Activated CD8-positive, alpha-beta T cell treated with anti-CD3 and anti-CD28 coated beads for 36 hours (primary cell): ENCODE measurements at places on chromosomes 13 and 19. TPM values are rescaled to one million over a fixed set of nuclear protein-coding genes. Genes with fewer than 3 reads are reported as not detected.

DNA sequence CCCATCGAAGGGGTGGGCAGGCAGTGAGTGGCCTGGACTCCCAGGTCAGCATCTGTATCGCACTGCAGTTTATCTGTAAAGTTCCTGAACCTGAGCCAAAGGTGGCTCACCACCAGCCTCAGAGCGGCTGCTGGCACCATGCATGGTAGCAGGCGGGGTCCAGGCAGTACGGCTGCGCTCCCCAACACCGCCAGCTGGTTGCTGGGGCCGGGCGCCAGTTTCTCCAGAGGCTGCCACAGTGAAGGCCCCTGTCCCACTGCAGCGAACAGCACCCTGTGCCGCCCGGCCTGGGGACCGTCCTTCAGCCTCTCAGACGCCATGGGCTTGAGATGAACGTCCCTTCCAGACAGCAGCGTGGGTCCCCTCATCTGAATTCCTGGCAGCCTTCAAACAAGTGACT lies 109.8 kb downstream of the KDM4B start:
- no peak overlapping the region for H3K27ac ChIP-seq
- no peaks in the 10 kb centered on the region for H3K27me3 ChIP-seq
- no peak overlapping the region for H3K4me3 ChIP-seq
- peaks cover 10% of the 10 kb centered on the region for H3K36me3 ChIP-seq
- DNase-seq = no peak

DNA sequence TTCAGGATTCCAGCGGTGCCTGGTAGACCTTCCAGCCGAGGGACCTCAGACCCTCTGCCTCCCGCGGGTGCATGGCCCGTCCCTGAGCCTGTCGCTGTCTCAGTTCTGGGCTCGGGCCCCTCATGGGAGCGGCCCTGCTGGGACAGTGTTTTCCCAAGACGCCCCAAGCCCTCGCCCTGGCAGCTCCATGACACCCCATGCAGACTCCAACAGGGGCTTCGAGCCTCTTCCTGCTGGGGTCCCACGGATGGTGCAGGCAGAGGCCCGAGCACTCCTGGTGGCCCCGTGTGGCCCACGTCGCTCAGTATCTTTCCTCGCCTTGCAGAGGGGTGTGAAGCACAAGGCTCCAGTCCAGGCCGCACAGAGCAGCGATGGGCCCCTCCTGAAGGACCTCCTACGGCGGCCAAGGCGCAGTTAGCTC lies 88.8 kb upstream of the MCF2L start:
- no peaks in the 10 kb centered on the region for H3K4me1 ChIP-seq
- DNase-seq = no peak
- H3K27me3 ChIP-seq = no peaks in the 10 kb centered on the region

Gene FGF9
- total RNA-seq = 0.45 TPM

DNA sequence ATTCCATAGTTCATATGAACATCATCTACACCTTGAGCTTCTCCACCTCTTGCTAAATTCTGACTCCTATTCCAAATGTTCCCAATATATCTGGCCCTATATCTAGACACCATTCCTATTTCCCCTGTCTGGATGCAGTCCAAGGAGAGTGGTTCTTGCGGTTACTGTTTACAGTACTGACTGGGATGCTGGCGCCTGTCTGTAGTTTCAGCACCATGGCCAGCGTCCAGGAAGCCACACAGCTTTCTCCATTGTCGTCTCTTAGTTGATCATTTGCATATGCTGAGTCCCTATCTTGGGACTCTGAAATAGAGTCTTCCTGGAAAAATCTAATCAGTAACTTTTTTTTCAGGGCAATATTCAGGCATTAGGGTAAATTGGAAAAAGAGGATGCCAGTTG lies 14.9 kb downstream of the LAIR2 start:
- peak; percentile 74 for DNase-seq
- no peak overlapping the region for H3K27ac ChIP-seq
- H3K27me3 ChIP-seq = peaks cover 12% of the 10 kb centered on the region
- no peaks in the 10 kb centered on the region for H3K36me3 ChIP-seq

GRCh38 chr13:19618977-19619376 lies 14.5 kb upstream of the MPHOSPH8 start:
- peaks cover 20% of the 10 kb centered on the region for H3K27me3 ChIP-seq
- H3K36me3 ChIP-seq = peaks cover 7% of the 10 kb centered on the region

GRCh38 chr19:28933039-28933438 lies 279.9 kb downstream of the UQCRFS1 start:
- H3K4me1 ChIP-seq = no peaks in the 10 kb centered on the region
- H3K4me3 ChIP-seq = no peak overlapping the region
- peaks cover 1% of the 10 kb centered on the region for H3K27me3 ChIP-seq
- no peak for DNase-seq
- no peaks in the 10 kb centered on the region for H3K36me3 ChIP-seq

- peak; percentile 5 for DNase-seq
- H3K27me3 ChIP-seq = no peaks in the 10 kb centered on the region
- H3K36me3 ChIP-seq = no peaks in the 10 kb centered on the region
- H3K4me1 ChIP-seq = no peaks in the 10 kb centered on the region
- H3K4me3 ChIP-seq = no peak overlapping the region
- no peak overlapping the region for H3K27ac ChIP-seq
Observed at GRCh38 chr13:71879129-71879535, 12.1 kb upstream of the DACH1 start.

Gene KLK3
- not detected for total RNA-seq

DNA sequence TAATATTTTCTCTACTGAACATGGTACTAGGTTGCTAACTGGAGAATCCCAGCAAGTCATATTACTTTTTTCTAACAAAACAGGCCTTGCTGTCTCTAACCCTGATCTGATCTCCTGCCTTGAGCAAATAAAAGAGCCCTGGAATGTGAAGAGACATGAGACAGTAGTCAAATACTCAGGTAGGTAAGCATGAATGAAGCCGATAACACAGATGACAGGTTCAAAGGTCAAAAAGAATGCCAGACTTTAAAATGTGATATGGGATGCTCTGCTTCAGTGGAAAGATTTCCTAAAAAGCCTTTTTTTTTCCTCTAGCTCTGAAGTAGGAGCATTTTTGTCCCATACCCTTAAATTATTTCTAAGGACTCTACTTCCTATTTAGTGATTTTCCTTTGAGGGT lies 28.7 kb downstream of the ZNF726 start:
- peaks cover 5% of the 10 kb centered on the region for H3K4me1 ChIP-seq
- no peak overlapping the region for H3K4me3 ChIP-seq
- no peak overlapping the region for H3K27ac ChIP-seq
- H3K36me3 ChIP-seq = peaks cover 79% of the 10 kb centered on the region
- no peaks in the 10 kb centered on the region for H3K27me3 ChIP-seq

DNA sequence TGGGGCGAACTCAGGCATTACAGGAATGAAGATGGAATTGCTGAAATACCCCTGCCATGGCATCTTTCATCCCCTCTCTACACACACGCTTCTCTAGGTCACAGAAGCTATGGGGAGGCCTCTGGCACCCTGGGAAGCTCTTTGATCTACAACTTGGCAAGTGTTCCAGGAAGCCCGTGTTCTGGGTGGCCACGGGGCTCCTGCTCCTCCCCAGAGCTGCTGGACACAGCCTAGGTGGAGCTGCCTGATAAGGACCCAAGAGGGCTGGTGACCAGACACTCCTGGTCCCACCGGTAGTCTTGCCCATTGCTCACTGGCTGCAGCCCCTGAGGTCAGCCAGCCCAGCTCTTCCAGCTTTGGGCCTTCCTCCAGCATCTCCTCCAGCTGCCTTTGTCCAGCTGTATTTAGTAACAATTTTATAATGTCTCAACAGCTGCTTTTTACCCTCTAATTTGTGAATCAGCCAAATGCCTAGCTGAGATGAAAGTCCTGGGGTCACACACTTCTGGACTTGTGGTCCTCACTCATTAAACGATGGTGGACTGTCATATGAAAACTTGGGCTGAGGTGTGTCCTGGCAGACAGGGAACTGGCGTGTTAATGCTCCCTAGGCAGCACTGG lies 72.8 kb upstream of the SPATA13 start:
- DNase-seq = no peak
- H3K36me3 ChIP-seq = no peaks in the 10 kb centered on the region
